Progenitor cell of endocrine pancreas (in vitro differentiated cells): ENCODE measurements at places on chromosomes 1 and 21. TPM values are rescaled to one million over a fixed set of nuclear protein-coding genes. Genes with fewer than 3 reads are reported as not detected.

DNA sequence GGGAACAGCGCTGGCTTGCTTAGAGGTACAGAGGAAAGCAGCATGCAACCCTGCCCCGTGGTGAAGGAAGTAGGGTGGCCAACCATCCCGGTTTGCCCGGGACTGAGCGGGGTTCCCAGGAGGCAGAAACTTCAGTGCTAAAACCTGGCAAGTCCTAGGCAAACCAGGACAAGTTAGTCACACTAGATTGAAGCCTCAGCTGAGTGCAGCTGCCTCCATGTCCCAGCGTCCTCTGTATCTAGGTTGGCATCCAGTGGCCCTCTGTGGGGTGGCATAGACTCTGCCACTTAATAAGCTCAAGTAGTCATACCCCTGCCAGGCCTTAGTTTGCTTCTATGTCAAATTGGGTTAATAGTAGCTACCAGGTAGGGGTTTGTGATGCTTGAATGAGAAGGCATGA, 67.1 kb downstream of the ATP2B4 start:
- DNase-seq: no peak

The OBSCN gene
- 57.3 and 57.5 TPM in 2 replicates for total RNA-seq

GRCh38 chr21:32352526-32352925, 40.3 kb downstream of the URB1 start:
- DNase-seq: no peak

The RASSF5 gene
- total RNA-seq: 7.0 and 7.9 TPM in 2 replicates

DNA sequence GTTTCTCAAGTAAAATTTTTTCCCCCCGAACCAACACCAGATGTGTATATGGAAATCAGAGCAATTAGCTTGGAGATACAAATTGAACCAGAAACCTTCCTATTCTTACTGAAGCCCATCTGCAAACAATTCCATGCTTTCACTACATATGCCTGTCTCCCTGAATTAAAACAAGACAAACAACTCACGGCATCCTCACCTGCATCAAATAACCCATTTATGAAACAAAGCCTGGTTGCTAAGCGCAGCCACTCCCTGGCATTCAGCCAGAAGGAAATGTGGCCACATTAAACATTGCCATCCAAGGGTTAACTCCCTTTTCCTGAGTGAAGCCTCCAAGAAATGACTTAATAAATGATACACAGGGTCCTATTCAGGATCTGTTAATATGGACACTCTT, 55.3 kb downstream of the APP start:
- DNase-seq: no peak

- DNase-seq: no peak
Observed at GRCh38 chr1:183372586-183373230, 45.5 kb downstream of the NMNAT2 start.

The GABPA gene
- total RNA-seq: 21.8 and 23.5 TPM in 2 replicates

DNA sequence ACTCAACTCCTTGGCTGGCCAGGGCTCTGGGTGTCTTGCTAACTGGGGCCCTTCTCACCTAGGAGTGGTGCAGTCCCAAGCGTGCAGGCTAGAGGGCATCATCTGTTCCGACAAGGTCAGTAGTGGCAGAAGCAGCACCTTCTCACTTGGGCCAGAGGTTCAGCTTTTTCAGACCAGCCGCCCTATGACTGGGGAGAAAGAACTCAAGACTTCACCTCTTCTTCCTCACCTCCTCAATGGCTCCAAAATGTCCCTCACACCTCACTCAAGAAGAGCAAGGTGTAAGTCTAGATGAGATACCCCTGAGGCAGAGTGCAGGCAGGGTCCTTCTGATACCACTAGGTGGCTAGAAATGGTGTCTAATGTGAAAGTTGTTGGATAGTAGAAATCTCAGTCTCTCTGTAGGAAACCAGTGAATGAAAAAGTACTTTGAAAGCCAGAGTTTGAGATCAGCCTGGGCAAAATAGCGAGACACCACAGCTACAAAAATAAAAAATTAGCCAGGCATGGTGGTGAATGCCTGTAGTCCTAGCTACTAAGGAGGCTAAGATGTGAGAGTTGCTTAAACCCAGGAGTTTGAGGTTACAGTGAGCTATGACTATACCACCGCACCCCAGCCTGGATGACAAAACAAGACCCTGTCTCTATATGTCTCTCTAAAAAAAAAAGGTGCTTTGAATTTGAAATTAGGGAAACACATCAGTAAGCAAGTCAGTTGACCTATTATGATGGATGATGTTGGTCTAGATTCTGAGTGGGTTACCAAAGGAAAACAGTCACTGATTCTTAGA, 8.6 kb upstream of the IL20 start:
- no peak for DNase-seq

DNA sequence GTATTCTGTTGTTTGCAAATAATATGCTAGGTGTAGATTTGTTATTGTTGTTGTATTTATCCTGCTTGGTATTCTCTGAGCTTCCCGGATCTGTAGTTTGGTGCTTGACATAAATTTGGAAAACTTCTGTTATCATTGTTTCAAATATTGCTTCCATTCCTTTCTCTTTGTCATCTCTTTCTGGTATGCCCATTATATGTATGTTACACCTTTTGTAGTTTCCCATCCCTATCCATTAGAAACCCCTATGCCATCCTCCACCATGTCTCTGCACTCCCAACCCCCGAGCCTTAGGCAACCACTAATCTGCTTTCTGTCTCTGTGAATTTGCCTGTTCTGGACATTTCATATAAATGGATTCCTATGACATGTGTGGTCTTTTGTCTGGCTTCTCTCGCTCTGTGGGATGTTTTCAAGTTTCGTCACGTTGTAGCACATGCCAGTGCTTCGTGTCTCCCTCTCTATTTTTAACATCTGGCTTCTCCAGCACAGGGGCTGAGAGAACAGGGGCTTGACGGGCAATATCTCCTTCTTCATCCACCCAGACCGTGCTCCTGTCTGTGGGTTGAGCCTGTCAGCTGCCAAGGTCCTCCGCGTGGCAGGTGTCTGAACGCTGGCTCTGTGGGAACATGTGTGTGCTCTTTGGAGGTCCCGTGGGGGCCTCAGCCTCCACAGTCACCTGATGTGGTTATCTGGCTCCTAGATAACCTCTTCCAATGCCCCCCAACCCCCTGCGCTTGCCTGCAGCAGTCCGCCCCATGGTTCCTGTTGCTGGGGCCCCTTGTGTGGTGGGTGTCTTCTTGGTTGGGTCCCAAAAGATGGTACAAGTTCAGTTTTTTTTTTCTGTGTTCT, 32.8 kb upstream of the MAN1C1 start:
- DNase-seq: no peak

The ATP1A2 gene
- total RNA-seq: 0.11 TPM in 1 of 2 replicates, not detected in the other

The PLXNA2 gene
- 32.9 and 34.9 TPM in 2 replicates for total RNA-seq

The WLS gene
- 123 and 140 TPM in 2 replicates for total RNA-seq

- no peak for DNase-seq
Observed at GRCh38 chr1:4044967-4045366, 144.9 kb upstream of the C1orf174 start.

The LCE2D gene
- total RNA-seq: not detected in 2 replicates
